Amniotic epithelial cell (primary cell): ENCODE measurements at places on chromosomes 12 and 14.

DNA sequence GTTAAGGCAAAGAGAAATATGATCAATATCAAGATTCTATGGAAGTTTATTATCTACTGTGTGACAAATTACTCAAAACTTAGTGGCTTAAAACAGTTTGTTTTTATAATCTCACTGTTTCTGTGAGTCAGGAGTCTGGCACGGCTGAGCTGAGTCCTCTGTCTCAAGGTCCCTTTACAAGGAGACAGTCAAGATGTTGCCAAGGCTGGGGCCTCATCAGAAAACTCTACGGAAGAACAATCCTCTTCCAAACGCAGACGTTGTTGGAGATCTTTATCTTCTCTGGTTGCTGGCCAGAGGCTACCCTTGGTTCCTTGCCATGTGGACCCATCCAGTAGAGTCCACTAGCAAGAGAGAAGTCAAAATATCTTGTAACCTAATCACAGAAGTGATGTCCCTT lies 100.6 kb upstream of the CCND2 start:
- peak; percentile 3 for DNase-seq

DNA sequence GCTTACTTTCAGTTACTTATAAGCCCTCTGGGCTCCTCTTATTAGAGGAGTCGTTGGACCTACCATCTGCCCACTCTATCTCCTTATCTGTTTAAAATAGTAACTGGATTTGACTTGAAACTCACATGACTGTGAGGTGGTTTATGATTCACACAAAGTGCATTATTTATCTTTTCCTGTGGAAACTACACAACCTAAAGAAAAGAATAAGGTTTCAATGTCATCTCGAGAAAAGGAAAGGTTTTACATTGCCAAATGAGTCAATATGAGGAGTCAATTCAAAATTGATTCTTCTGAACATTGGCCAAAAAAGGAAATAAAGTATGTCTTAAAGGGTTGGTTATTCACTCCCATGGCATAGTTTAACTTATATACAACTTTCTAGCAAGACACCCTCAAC lies 225.0 kb upstream of the G2E3 start:
- DNase-seq, result peak; percentile 9

DNA sequence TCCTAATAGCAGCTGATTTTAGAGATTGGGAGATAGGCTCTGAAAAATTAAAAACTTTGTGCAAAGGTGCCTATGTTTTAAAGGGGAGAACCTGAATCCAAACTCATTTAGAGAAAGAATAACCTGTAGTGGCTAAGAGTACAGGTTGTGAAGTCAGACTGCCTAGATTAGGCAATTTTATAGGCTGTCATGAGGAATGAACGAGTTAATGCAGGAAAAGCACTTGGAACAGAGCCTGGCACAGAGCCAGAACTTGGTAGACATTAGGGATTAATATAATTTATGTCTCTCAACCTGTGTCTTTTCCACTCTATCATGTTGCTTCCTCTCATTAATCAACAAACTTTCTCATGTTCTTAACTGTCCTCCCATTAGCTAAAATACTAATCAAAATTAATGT lies 98.1 kb downstream of the WIF1 start:
- no peak for DNase-seq

- peak; percentile 47 for DNase-seq
Observed at GRCh38 chr12:29309320-29309902, 71.6 kb downstream of the ERGIC2 start.

- DNase-seq, result peak; percentile 48
Observed at GRCh38 chr12:12736759-12737676, 19.9 kb downstream of the CDKN1B start.

GRCh38 chr12:27331927-27332324 lies 710 bp upstream of the BMAL2 start:
- DNase-seq, result no peak

GRCh38 chr14:77139540-77140358 lies 1.8 kb downstream of the ZDHHC22 start:
- DNase-seq, result no peak

DNA sequence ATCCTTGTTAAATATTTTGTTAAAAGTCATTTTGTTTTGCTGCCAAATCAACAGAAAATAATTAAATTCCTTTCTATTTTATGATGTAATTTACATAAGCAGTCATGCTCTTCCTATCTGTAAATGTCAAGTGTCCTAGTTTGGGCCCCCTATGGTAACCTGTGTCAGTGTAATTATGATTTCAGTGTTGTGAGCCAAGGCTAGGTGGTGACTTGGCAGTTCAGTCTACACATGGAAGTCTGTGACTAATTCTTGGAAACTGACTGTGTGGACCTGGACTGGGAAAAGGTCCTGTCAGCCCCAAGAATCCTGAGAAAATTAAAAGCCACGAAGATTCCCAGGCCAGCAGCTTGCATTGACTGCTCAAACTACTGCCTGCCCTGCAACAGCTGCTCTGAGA lies 371.0 kb downstream of the FUT8 start:
- no peak for DNase-seq

DNA sequence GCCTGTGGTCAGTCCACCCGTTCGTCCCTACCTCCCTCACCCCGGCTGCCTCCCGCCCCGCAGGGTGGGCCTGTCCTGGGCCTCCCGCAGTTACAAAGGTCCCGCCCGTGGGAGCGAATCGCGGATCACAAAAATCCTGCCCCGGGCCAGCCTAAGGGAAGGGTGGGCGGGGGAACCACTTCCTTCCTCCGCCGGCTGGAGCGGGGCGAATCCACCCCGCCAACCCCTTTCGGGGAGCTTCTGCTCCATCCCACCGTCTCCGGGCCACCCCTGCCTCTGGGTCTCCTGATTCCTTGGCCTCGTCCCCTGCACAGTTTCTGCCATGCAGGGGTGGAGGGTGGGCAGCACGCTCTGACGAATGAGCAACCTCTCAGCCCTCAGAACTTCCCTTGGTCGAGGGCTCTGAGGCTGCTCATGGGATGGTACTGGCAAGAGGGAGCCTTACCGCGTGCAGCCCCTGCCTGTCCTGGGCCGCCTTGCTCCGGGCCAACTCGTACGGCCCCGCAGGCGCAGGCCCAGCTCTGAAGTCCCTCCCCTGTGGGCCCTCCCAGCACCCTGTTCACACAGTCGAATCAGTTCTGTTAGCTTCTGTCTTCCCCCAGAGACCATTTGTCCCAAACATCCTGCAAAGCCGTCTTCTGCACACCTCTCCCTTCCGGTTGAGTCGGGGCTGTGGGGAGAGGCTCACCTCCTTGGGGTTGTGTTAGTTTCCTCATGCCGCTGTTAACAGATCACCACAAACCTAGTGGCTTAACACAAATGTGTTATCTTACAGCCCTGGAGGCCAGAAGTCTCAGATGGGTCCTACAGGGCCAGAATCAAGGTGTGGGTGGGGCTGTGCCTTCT lies 589 bp upstream of the HVCN1 start:
- no peak for DNase-seq

- DNase-seq, result peak; percentile 16
Observed at GRCh38 chr12:67540920-67541624, 107.5 kb upstream of the DYRK2 start.

- DNase-seq, result no peak
Observed at GRCh38 chr14:85154714-85155113, 375.2 kb upstream of the FLRT2 start.

DNA sequence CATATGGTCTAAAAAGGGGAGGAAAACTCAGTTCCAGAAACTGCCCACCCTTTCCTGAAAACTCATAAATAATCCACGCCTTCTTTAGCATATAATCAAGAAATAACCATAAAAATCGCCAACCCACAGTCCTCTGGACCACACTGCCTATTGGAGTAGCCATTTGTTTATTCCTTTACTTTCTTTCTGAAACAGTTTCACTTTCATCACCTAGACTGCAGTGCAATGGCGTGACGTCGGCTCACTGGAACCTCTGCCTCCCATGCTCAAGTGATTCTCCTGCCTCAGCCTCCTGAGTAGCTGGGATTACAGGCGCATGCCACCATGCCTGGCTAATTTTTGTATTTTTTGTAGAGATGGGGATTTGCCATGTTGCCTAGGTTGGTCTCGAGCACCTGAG lies 44.2 kb downstream of the CLMN start:
- no peak for DNase-seq

- DNase-seq, result no peak
Observed at GRCh38 chr14:92563359-92563758, 49.8 kb downstream of the RIN3 start.

GRCh38 chr12:32155041-32155440 lies 48.4 kb downstream of the BICD1 start:
- no peak for DNase-seq
